ENCODE measurements at places on chromosomes 5 and 9.

DNA sequence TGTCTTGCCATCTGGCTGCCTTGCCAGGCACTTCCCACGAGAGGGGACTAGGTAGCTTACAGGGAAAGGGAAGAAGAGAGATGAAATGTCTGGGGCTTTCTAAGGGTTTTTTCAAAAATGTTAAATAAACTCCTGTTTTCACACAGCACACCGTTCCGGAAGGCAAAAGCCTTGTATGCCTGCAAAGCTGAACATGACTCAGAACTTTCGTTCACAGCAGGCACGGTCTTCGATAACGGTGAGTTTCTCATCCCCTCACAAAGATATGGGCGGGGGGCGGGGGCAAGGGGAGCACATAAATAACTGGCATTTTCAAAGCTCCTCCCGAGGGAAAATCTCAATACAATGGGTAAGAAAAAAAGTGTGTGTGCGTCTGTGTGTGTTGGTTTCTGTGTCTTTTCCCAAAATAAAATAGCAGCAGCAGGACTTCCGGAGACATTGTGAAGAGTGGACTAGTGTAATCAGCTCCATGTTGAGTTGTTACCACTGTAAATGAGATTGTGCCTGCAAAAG, 189.6 kb downstream of the NR3C1 start:
- DNase-seq, result no peak

- no peak for DNase-seq
Measured at GRCh38 chr5:141839015-141839513, 39.1 kb downstream of the PCDH1 start.

GRCh38 chr9:137077010-137077747, at the start of gene UAP1L1:
Gene UAP1L1, plus strand, starts transcription at chr9:137077517. Its CDS starts 16 bp downstream, at chr9:137077533.
- peak; percentile 39 for DNase-seq

GRCh38 chr9:18060269-18060934, 413.6 kb upstream of the ADAMTSL1 start:
- DNase-seq, result peak; percentile 15

- DNase-seq, result peak; percentile 89
Measured at GRCh38 chr5:15008476-15008875, 136.9 kb upstream of the ANKH start.

GRCh38 chr9:21750021-21750735, 52.3 kb upstream of the MTAP start:
- no peak for DNase-seq

GRCh38 chr5:135242866-135243555, 156.0 kb downstream of the MACROH2A1 start:
- DNase-seq, result no peak

DNA sequence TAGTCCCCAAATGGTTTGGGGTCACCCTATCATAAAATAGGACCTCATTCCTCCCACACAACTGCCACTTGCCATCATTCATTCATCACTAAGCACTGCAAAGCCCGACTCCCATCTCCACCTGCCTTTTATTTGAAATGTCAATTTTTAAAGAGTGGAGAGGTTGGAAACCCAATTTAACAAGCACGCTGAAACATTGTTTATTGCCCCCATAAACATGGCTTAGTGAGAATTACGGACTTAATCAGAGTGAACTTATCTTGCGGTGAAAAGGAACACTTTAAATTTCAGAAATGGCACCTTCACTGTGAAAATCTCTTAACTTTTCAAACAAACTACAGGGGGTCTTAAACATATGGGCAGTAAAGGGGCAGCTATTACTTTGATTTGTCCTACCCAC, 241.1 kb downstream of the CRB2 start:
- no peak for DNase-seq

DNA sequence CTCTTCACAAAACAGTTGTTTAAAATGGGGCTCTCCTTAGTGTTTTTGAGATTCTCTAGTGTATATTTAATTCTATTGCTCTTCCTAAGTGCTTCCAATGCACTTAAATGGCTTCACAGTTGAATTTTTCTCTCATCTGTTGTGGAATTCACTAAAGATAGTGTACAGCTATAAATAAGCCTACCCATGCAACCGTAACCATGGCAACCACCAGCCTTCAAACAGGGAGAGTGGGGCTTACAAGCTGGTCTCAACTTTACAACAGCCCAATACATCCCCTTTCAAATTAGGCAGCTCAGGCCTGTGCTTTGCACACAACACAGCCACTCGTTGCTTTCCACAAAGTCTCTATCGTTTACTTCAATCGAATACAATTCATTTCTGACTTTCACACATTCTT, 144.0 kb upstream of the PLPPR1 start:
- DNase-seq, result no peak

DNA sequence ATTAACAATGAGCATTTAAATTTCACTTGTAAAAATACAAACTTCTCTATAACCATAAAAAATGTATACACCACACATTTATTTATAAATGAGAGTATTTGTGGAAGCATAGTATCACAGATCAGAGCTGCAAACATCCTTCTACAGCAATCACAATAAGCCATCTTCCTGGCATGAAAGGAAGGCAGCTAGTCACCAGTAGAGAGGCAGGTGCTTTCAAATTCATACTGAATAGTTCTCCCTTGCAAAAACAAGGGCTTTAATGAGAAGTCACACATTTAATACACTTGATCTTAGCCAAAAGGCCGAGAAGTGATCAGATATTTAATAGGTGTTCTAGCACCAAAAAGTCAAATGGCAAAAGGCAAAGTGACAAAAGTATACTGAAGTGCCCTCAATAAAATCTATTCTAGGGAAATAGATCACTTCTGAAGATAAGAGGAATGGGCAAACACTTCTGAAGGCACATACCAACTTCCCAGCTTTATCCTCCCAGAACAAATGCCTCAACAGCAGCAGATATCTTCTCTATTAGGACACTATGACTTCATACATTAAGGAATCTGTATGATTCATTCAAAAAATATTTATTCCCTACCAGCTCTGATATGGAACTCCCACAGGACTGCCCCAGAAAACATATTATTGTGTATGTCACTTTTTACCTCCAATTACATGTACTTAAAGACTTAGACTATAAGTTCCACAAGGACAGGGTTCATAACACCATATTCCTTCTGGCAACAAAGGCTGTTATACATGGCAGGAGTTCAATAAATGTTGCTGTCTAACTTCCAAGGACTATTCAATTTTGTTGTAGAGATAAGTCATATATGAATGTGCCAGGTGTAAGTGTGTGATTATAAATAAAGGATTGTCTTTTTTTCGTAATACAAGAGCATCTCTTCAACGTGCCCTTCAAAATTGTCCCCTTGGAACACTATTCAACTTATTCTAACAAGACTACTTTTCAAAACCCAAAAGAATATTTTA, 31.7 kb downstream of the MAPKAP1 start:
- peak; percentile 90 for DNase-seq

- no peak for DNase-seq
Measured at GRCh38 chr5:127970081-127970480, 113.5 kb upstream of the SLC12A2 start.

- no peak for DNase-seq
Measured at GRCh38 chr5:40141896-40142295, 537.8 kb upstream of the PTGER4 start.

GRCh38 chr9:123421801-123422455, 65.9 kb downstream of the CRB2 start:
- no peak for DNase-seq

DNA sequence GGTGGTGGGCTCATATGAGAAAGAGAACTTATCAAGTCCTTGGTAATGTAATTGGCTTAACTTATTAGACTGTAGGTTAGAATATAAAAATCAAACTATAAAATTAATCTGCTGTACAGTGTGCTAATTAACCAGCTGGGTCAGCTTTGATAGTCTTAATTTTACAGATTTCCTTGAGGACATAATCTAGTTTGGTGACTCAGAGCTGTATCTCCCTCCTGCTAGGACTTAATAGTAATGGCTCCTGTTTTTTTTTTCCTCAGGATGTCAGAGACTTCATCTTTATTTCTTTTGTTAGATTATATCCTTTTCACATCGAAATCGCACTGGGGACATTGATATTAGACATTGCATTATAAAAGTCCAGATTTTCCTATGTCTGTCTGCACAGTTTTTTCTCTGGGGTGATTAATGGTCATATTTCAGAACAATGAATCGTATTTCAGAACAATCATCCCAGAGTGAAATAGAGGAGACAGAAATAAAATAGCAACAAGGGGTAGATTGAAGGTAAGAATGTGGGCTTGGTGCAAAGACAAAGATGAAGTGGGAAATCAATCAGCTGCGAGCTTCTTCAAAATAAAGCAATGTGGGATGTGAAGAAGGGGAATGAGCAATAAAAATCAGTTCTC, 346.4 kb upstream of the RIOK2 start:
- DNase-seq, result no peak

DNA sequence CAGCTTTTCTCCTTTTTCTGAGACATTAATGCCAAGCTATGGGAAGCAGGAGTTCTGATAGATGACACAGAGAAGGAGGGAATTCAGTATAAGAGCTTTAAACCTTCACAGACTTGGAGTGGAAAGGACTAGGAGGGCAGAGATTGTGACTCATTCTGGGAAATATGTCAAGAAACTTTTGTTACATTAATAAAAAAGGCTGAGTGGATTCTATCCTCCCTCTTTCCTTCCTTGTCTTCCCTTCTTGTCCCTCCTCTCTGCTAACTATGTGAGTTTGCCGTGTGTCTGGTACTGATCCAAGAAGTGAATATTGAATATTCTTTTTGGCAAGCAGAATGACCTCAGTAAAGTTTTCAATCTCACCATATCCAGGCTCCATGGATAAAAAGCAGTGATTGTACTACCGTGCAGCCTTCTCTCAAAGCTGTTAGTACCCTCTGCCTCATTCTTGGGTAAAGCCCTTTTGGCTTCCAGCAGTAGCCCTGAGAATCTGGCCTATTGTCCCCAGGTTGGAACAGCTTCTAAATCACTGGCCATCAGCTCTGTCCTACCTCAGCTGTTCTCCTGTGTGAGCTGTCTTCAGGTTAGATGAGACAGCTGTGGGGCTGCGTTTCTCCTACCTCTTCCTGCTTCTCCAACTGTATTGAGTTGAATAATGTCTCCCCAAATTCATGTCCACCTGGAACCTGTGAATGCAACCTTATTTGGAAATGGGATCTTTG, 73.9 kb downstream of the ATG10 start:
- DNase-seq, result no peak

- DNase-seq, result peak; percentile 55
Measured at GRCh38 chr9:32589083-32589723, 16.2 kb upstream of the NDUFB6 start.

GRCh38 chr5:100519075-100519474, 16.1 kb upstream of the FAM174A start:
- DNase-seq, result no peak

DNA sequence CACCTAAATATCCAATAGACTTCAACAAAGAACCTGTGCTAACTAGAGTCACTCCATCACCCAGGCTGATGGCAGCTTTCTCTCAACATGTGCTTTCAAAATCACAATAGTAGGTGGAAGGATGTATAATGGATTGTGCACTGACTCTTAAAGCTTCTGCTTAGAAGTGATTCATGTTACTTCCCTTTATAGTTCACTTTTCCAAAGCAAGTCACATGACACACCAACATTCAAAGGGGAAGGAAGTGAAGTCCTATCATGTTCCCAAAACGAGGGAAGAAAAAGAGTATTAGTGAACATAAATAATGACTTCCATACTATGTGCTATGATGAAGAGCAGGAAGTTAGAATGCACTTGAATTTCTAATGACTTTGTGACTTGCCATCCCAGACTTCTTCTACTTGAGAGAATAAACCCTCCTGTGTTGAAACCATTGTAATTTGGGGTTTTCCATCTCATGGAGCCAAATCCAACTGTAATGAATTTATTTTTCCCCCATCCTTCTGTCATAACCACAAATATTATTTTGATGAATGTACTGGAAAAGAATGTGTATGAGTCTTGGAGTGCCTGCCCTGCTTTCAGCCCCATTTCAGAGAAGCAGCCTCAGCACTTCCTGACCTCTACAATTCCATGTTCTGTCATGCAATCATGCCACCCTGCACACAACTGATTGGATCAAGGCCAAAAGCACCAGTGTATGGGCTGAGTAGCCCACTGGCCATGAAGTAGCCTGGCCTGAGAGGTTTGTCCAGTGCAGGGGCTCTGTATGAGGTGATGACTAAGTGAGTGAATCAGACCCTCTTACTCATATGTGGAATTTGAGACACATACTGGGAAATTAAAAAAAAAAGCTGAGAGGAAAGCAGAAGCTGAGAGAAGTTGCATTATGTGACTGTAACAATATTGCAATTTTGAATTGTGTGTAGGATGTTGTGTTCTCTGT, 525.9 kb upstream of the CLINT1 start:
- peak; percentile 76 for DNase-seq

DNA sequence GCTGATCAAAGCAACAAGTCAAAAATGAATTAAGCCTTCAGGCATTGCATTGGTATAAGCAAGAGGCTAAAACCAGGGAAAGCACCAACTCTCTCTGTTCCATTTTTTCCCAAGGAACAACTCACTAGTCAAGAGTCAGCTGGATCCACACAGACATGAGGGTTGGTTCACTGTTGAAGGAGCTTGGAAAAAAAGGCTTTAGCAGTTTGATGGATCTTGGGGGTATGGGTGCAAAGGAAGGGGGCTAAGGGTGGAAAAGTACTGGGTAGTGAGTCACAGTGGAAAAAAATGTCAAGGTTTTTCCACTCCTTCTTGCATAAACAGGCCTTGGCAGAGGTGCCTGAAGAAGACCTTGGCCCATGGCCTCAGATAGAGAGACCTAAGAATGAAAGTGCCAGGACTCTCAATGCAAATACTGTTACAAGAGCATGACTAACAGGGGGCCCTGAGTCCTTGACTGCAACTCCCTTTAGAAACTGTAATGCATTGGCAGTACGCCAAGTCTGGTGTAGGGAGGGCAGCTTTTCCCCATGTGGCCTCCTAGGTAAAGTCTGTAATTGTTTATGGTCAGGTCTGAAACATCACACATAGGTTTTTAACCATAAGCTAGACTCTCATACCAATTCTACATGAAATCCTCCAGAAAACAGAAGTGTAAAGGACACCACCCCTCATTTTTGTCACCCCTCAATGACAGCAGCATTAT, 23.7 kb downstream of the ACTL7A start:
- DNase-seq, result no peak

- DNase-seq, result no peak
Measured at GRCh38 chr9:124859803-124860581, 1.8 kb downstream of the RPL35 start.

DNA sequence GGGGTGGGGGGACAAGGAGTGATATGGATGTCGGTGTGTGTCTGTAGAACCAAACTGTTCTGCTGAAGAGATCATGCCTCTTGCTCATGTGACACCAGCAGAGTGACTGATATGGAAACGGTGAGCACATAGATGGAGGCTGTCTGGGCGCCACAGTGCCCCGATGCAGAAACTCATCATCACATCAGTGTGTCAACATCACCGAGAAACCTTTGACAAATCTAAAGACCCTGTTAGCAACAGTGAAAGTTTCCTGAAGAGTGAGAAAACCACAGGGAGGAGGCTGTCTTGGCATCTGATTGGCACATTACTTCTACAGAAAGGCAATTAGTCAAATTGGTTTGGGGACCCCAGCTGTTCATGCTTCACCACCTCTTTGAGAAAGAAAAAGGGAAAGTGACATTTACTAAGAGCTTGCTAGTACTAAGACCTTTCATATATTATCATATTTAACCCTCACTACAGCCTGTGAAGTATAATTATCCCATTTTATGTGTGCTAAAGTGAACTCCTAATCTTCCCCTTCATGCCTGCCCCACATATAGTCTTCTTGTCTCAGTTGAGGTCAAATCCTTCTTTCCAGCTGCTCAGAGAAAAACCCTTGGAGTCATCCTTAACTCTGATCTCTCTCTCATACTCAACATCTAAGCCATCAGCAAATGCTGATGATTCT, 25.6 kb downstream of the CSF2 start:
- DNase-seq, result no peak
